Airway epithelial cell (primary cell): ENCODE measurements at places on chromosomes 3 and 15. TPM values are rescaled to one million over a fixed set of nuclear protein-coding genes. Genes with fewer than 3 reads are reported as not detected.

CHRD gene
- not detected in 2 replicates for total RNA-seq

ROBO1 gene
- total RNA-seq: 19.7 and 35.8 TPM in 2 replicates

ITIH4 gene
- not detected in 2 replicates for total RNA-seq

ILDR1 gene
- total RNA-seq: 1.7 and 1.9 TPM in 2 replicates

AGBL1 gene
- not detected in 2 replicates for total RNA-seq

CFAP44 gene
- total RNA-seq: 1.3 and 1.4 TPM in 2 replicates

ADCY5 gene
- not detected in 2 replicates for total RNA-seq

C3orf52 gene
- 7.2 and 8.8 TPM in 2 replicates for total RNA-seq

NUTM1 gene
- 0.05 TPM in 1 of 2 replicates, not detected in the other for total RNA-seq

FBXL2 gene
- 10.0 and 11.6 TPM in 2 replicates for total RNA-seq

TSPAN3 gene
- 176 and 191 TPM in 2 replicates for total RNA-seq

KLHL40 gene
- not detected in 2 replicates for total RNA-seq

GPR62 gene
- total RNA-seq: 0.23 TPM in 1 of 2 replicates, not detected in the other

PLAAT1 gene
- total RNA-seq: 1.6 and 2.0 TPM in 2 replicates

BTBD1 gene
- 49.9 and 50.7 TPM in 2 replicates for total RNA-seq

RTP4 gene
- 0.07 TPM in 1 of 2 replicates, not detected in the other for total RNA-seq

NEO1 gene
- 5.7 and 10.6 TPM in 2 replicates for total RNA-seq

SLC28A1 gene
- total RNA-seq: not detected in 2 replicates

KCNAB1 gene
- 0.28 and 0.42 TPM in 2 replicates for total RNA-seq

PAK6 gene
- 36.9 and 39.2 TPM in 2 replicates for total RNA-seq

CLEC3B gene
- 0.79 TPM in 1 of 2 replicates, not detected in the other for total RNA-seq

GABRR3 gene
- not detected in 2 replicates for total RNA-seq

SYNPR gene
- total RNA-seq: not detected in 2 replicates

LYSMD2 gene
- 5.1 and 7.0 TPM in 2 replicates for total RNA-seq

SNURF gene
- total RNA-seq: 1.8 and 2.0 TPM in 2 replicates

KNG1 gene
- total RNA-seq: not detected in 2 replicates

ARPP21 gene
- total RNA-seq: not detected in 2 replicates

PPP1R14D gene
- not detected in 2 replicates for total RNA-seq

MUC13 gene
- not detected in 2 replicates for total RNA-seq

CNTN4 gene
- total RNA-seq: not detected in 2 replicates

HEMK1 gene
- total RNA-seq: 14.0 and 15.9 TPM in 2 replicates

TNFSF10 gene
- total RNA-seq: 30.9 and 37.7 TPM in 2 replicates

BHLHE40 gene
- 112 and 139 TPM in 2 replicates for total RNA-seq

RFT1 gene
- total RNA-seq: 21.0 and 28.8 TPM in 2 replicates

CCR4 gene
- total RNA-seq: not detected in 2 replicates

NLGN1 gene
- total RNA-seq: 0.05 and 0.14 TPM in 2 replicates

HGD gene
- 0.05 TPM in 1 of 2 replicates, not detected in the other for total RNA-seq

ATG3 gene
- total RNA-seq: 50.5 and 50.7 TPM in 2 replicates

CPEB1 gene
- total RNA-seq: not detected in 2 replicates

WDR93 gene
- not detected in 2 replicates for total RNA-seq

SPATA12 gene
- not detected in 2 replicates for total RNA-seq

TRIP4 gene
- 5.9 and 7.8 TPM in 2 replicates for total RNA-seq

ERC2 gene
- under 0.01 and 0.56 TPM in 2 replicates for total RNA-seq

ROBO2 gene
- total RNA-seq: 0.05 and 0.28 TPM in 2 replicates

LSAMP gene
- total RNA-seq: 0.14 TPM in 1 of 2 replicates, not detected in the other

MAP6D1 gene
- total RNA-seq: 3.7 and 4.2 TPM in 2 replicates

LEKR1 gene
- total RNA-seq: 0.09 and 0.71 TPM in 2 replicates
